ENCODE measurements at places on chromosomes 12 and 14.

DNA sequence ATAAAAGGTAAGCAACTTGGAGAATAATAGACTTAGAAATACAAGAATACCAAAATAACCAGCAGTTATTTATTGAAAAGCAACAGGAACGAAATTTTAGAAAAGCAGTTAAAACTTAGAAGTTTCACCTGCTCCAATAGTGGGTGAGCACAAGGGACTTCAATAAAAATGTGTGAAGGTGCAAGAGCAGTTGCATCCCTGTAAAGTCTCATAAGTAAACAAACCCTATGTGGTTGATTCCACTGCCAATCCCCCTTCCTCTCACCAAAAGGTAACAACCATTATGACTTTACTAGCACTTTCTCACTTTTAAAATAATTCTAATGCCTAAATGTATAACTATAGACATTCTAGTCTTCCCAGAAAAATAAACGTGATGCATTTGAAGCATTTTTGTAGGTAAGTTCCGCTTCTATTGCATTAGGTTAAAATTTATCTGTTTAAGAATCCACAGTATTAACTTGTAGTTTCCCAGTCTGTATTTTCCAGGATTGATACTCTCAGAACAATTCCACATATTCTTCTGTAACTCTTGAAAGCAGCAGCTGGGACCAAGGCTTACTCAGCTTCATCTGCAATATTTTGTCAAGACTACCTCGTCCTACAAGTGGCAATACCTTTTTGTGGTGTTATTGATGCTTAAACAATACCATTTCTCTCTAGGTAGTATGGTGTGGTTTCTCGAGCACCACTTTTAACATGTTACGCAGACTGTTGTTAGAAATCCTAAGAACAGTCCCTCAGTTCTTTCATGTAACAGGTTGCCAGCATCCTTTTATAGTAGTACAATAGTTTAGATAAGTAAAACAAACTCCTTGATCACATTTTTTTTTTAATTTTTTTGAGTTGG lies 32.1 kb downstream of the HNRNPC start:
- DNase-seq, result no peak

GRCh38 chr12:51729331-51729730 lies 119.2 kb downstream of the FIGNL2 start:
- no peak for DNase-seq

DNA sequence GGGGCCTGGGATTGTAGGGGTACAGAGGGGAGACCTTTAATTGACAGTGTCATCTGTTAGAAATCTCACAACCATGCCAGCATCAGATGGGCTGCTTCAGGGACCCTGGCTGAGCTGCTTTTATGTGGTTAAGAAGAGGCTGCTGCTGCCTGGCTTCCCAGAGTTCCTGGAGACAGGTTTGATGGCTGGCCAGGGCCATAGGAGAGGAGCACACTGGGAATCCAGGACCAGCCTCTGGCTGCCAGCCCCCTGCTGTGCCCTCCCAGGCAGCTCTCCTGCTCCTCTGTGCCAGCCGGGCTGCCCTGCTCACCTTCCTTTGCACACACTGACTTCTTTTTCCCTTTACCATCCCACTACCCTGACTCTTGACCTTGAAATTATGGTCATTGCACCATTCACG lies 507 bp upstream of the KRT73 start:
- no peak for DNase-seq

DNA sequence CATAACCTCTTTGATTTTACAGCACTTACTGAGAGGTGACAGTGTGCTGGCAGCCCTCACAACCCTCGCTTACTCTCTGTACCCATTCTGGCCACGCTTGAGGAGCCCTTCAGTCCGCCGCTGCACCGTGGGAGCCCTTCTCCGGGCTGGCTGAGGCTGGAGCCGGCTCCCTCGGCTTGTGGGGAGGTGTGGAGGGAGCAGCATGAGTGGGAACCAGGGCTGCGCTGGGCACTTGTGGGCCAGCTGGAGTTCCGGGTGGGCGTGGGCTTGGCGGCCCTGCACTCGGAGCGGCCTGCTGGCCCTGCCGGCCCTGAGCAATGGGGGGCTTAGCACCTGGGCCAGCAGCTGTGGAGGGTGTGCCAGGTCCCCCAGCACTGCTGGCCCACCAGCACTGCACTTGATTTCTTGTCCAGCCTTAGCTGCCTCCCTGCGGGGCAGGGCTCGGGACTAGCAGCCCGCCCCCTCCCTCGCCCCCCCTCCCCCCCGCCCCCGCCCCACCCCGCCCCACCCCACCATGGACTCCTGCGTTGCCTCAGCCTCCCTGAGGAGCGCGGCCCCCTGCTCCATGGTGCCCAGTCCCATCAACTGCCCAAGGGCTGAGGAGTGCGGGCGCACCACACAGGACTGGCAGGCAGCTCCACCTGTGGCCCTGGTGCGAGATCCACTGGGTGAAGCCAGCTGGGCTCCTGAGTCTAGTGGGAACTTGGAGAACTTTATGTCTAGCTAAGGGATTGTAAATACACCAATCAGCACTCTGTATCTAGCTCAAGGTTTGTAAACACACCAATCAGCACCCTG lies 9.9 kb downstream of the MDGA2 start:
- no peak for DNase-seq

DNA sequence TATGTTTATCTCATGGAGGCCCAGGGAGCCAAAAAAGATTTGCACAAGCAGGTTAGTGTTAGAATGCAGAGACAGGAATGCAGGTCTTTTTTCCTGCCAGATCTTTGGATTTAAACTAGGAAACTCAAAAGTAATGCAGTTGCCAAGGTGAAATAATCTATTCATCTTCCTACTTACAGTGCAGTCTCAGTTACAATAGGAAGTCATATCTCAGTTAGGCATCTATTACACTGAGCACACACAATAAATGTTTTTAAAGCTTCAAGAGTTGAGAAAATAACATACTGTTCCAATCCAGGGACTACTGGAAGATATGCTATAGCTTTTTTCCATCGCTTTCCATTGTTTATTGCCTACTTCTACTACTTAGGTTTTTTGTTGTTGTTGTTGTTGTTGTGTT lies 279.3 kb upstream of the E2F7 start:
- DNase-seq, result no peak

DNA sequence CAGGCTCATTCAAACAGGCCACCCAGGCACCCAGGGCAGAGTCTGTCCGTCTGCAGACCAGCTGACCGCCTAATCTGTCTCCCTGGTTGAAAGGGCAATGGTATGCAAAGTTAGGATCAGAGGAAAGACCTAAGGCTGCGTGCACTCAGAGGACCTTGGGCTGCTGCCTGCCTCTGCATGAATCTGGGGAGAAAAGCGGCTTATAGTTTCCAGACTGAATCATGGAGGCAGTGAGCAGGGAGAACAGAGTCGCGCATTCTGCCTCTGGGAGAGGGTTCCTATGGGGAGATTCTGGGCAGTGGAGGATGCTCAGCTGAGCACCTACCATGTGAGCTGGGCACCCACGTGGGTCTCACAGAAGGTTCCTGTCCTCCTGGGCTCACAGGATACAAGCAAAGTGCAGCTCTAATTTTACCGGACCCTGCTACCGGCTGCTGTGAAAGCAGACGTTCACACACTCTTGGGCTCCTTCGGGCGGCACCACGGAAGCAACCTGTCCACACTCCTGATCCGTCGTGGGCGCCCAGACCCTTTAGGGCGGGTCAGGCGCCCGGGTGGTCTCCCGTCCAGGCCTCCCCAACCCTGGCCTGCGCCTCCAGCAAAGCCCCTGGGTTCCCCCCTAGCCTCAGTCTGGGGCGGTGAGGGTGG lies 772 bp downstream of the SCARB1 start:
- DNase-seq, result no peak

- no peak for DNase-seq
Observed at GRCh38 chr14:70698288-70698687, 56.6 kb downstream of the TTC9 start.

- no peak for DNase-seq
Observed at GRCh38 chr14:87813686-87814085, 179.3 kb downstream of the GALC start.

DNA sequence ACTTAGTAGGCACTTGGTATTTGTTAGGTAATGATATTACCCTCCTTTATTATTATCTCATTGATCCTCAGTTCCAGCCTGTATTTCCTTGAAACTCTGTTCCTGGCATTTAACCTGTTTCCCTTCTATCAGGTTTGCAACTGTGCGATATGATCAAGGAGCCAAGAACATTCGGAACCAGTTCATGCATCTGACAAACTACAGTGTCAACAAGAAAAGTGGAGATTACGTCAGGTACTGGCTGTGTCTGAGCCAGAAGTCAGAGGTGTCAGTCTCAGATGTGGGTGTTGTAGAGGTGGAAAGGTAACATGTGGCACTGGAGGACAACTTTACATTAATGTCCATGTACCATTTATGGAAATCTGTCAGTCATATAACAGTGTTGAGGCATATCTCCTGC lies 56.7 kb downstream of the TTLL5 start:
- DNase-seq, result no peak

- no peak for DNase-seq
Observed at GRCh38 chr14:75831455-75831854, 150.3 kb downstream of the TGFB3 start.

GRCh38 chr12:94575024-94575423 lies 75.3 kb downstream of the TMCC3 start:
- no peak for DNase-seq

DNA sequence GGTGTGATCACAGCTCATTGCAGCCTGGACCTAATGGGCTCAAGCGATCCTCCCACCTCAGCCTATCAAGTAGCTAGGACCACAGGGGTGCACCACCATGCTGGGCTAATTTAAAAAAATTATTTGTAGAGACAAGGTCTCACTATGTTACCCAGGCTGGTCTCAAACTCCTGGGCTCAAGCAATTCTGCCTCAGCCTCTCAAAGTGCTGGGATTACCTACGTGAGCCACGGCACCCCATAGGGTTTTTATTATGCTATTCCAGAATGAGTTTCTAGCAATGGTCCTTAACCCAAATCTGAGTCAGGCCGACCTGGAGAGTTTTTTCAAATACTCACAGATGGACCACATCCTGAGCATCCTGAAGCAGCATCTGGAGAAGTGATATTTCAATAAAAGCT lies 159.8 kb downstream of the CPNE8 start:
- DNase-seq, result no peak

- DNase-seq, result no peak
Observed at GRCh38 chr14:33755358-33755757, 195.5 kb downstream of the EGLN3 start.

- DNase-seq, result no peak
Observed at GRCh38 chr14:94127330-94127729, 2.1 kb downstream of the IFI27L2 start.

GRCh38 chr14:36067428-36068187 lies 108.9 kb downstream of the PTCSC3 start:
- DNase-seq, result no peak

GRCh38 chr12:46559311-46559710 lies 186.7 kb upstream of the SLC38A2 start:
- no peak for DNase-seq

DNA sequence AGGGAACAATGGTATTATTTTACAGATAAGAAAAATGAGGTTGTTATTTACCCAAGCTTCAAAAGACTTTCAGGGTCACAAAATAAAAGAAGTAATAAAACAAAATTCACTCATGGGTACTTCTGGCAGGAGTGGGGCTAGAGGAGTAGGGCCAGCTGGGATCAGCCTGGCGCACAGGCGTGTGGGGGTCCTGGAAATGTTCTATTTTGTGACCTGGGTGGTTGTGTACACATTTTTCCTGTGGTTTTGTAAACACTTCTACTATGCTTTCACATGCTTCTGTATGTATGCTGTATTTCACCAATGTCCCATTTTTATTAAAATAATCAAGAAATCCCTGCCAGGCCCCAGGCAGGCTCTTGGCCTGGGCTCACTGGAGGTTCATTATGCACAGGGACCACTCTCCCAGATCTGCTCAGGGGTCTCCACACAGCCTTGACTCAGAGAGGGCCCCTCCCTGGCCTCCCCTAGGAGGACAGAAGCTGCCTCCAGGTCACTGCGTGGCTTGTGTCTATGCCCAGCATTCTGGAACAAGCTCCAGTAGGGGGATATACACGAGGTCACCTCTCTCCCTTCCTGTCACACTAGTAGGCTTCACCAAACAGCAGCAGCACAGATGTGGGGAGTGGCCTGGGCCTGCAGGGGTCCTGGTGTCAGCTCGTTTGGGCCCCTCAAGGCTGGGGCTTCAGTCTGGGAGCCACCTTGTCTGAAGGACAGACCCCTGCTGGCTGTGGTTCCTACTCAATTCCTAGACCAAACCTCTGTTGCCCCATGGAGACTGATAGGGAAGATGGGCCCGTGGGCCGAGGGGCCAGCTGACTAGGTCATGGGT lies 37.8 kb downstream of the ANAPC7 start:
- no peak for DNase-seq

DNA sequence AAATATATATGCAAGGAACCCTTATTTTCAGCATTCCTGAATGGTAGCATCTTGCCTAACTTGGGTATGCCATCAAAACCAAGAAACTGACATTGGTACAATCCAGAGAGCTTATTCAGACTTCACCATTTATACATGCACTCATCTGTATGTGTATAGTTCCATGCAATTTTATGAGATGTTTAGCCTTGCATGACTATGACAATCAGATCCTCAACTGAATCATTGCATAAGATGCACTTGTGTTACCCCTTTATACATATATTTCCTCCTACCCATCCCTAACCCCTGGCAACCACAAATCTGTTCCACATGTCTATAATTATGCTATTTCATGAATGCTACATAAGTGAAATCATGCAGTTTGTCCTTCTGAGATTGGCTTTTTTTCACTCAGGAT lies 37.0 kb upstream of the PPFIBP1 start:
- DNase-seq, result no peak

GRCh38 chr14:70999117-70999516 lies 91.9 kb downstream of the PCNX1 start:
- no peak for DNase-seq

DNA sequence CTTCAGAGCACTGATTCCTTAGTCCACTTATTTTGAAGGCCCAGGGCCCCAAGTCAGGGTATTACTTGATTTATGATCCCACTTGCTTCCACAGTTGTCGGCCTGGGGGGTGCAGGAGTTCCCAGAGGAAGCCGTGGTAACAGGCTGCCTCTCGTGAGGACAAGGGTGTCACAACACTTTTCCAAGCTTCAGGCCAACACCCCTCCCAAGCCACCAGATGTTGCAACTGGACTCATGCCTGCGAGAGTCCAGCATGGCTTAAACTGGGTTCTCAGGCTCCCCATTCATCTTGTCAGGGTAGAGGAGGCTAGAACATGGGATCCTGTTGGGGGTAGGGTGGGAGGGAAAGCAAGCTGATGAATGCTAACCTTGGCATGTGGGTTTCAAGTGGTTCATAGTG lies 56.1 kb downstream of the BMP4 start:
- no peak for DNase-seq

GRCh38 chr12:15088105-15088504 lies 115.3 kb downstream of the PDE6H start:
- no peak for DNase-seq

GRCh38 chr12:108306506-108306905 lies 32.6 kb downstream of the CMKLR1 start:
- no peak for DNase-seq

- no peak for DNase-seq
Observed at GRCh38 chr12:82650627-82651337, 35.9 kb upstream of the TMTC2 start.

DNA sequence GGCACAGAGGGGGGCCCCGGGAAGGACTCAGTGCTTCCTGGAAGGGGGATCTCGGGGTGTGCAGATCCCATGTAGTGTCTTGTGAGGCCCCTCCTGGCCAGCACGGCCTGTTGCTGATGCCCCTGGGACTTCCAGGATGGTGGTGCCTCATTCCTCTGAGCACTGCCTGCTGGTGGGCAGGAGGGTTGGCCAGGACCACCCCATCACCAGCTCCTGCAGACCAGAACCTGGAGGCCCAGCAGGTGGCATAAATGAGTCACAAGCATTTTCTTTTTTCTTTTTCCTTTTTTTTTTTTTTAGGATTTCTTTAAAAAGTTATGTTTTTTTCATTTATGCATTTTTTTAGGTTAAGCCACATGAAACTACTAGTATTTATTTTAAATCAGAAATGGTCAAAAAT lies 8.0 kb downstream of the MMP17 start:
- no peak for DNase-seq

GRCh38 chr14:70170976-70171375 lies 17.8 kb downstream of the SLC8A3 start:
- DNase-seq, result no peak
